ENCODE measurements at places on chromosomes 6 and 20.
A peak's percentile ranks its signal among the peaks of the same experiment; 100 is the strongest.

DNA sequence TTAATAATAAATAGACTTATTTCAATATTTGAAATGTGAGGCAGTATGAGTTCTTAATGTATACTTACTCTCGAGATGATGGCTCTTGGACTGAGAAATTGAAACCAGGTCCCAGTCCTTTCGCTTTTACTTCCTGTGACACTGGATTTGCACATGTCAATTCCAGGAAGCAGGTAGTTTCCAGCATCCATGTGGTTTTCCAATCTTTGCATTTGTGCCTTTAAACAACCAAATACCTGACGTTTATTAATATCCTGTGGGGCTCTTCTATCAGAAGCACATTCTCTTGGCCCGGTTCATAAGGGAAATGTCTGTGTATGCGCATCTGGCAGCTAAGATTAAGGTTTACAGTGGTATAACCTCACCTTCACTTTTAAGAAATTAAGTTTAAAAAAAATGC is 13.1 kb downstream of the UTRN start:
- no peak for DNase-seq

- no peak for DNase-seq
Measured at GRCh38 chr20:4866429-4866828, 134.9 kb downstream of the SLC23A2 start.

GRCh38 chr20:63381781-63382431 is 20.8 kb upstream of the CHRNA4 start:
- DNase-seq = no peak

DNA sequence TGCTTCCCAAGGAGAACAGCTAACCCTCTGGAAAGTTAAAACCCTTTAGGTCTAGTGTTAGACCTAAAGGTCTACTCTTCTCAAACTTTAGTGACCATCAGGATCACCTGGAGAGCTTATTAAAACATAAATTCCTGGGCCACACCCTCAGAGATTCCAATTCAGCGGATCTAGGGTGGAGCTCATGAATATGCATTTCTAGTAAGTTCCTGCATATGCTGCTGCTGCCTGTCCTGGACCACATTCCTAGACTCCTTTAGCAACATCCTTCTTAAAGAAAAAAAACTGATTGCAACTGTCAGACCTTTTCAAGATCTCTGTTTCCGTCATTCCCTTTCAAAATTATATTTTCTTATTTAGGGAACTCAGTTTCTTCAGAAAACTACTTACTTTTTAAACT is 31.2 kb downstream of the SNAP25 start:
- DNase-seq = no peak

GRCh38 chr20:18926965-18927364 is 113.4 kb downstream of the SCP2D1 start:
- DNase-seq = no peak

GRCh38 chr6:161000632-161001031 is 9.1 kb downstream of the MAP3K4 start:
- DNase-seq = no peak

DNA sequence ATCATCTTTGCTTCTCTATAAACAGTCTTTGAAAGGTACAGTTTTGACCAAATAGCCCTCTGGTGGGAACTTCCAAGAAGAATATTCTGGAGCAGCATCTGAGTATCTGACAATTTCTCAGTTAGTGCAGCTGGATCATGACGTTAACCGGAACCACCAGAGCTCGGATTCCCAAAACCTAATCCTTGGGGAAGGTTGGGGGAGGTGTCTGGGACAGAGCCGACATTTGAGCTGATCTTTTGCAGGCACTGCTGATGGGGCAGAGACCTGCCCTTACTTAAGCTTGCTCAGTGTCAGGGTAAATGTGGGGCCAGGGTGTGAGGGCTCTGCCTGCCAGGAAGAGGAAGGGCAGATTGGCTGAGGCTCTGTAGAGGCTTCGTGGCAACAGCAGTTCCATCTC is 416.6 kb downstream of the DHX35 start:
- no peak for DNase-seq

DNA sequence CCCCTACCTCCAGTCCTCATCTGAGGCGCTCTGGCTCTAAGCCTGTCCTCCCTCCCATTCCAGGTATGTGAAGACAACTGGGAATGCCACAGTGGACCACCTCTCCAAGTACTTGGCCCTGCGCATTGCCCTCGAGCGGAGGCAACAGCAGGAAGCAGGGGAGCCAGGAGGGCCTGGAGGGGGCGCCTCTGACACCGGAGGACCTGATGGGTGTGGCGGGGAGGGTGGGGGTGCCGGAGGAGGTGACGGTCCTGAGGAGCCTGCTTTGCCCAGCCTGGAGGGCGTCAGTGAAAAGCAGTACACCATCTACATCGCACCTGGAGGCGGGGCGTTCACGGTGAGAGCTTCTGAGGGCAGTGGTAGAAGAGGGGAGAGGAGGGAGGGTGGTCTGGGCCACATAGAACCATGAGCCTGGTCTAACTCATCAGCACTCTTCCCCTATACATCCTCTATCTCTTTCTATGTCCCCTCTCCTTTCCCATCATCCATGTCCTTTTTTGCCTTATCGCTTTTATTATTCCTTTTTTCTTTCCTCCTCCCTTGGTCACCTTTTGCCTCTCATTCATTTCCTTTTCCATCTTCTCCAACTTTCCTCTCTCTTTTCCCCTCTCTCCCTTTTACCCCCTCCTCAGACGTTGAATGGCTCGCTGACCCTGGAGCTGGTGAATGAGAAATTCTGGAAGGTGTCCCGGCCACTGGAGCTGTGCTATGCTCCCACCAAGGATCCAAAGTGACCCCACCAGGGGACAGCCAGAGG is 3.5 kb downstream of the RING1 start:
- no peak for DNase-seq

DNA sequence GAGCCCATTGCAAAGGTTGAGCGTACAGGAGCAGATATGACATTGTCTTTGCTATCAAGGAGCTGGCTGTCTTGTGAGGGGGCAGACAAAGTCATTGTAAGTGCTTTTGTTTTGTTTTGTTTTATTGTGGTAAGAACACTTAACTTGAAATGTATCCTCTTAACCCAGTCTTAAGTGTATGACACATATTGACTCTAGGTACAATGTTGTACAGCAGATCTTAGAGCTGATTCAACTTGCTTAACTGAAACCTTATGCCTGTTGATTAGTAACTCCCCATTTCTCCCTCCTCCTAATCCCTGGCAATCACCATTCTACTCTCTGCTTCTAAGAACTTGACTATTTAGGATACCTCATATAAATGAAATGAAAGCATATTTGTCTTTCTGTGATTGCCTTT is 429.0 kb downstream of the BMP2 start:
- DNase-seq = no peak

DNA sequence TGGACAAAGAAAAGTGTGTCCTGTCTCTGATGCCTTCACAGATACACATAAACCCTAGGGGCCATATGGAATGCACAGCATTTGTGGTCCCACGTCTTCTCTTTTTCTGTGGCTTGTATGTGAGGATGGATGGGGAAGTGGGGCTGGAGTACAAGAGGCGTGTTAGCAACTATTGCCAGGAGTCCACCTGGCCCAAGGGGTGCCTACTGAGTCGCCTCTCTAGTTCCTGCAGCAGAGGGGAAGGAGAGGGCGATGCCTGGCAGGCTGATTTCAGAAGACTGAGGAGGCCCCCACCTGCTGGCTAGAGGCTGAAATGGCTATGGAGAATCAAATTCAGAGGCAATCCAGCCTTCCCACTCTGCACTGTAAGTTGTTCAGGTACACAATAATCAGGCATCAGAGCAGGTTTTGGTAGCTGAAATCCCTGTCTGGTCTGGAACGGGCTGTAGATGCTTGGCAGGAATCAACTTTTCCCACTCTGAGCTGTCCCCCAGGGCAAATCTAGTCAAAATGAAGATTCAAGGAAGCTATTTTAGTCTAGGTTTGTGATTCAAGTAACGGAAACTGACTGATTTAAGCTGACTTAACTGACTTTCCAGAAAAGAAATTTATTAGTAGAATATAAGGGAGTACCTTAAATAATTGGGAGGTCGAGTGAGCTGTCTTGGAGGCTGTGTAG is 14.9 kb upstream of the PPARD start:
- DNase-seq = no peak

DNA sequence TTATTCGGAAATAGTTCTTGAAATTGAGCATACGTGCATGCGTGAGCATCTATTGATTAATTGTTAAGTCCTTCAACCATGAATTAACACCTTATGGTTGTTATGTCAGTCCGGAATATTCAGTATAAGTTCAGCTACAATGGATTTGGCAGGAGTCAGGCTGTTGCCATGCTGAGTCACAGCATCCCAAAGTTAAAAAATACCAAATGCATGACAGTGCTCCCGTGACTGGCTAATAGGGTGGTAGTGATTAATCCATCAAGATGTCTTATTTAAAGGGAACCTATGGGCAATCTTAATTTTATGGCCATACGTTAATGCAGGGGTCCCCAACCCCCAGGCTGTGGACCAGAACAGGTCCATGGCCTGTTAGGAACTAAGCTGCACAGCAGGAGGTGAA is 10.5 kb downstream of the RAE1 start:
- DNase-seq = peak; percentile 63

DNA sequence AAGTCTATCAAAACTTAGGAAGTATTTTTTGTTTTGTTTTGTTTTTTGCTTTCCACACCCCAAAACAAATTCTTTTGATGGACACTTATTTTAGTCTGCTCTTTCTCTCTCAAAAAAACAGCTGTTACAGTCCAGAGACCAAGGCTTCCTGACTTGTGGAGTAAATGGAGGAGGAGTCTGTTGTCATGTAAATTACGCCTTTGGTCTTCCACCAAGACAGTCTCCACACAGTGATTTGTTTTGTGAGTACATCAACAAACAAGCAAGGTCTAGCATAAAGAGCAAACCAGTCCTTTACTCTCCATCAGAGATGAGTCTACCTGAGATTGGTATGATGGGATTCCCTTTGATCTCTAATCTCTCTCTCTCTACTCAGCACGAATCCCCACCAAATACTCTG is 588.0 kb upstream of the ARID1B start:
- no peak for DNase-seq

DNA sequence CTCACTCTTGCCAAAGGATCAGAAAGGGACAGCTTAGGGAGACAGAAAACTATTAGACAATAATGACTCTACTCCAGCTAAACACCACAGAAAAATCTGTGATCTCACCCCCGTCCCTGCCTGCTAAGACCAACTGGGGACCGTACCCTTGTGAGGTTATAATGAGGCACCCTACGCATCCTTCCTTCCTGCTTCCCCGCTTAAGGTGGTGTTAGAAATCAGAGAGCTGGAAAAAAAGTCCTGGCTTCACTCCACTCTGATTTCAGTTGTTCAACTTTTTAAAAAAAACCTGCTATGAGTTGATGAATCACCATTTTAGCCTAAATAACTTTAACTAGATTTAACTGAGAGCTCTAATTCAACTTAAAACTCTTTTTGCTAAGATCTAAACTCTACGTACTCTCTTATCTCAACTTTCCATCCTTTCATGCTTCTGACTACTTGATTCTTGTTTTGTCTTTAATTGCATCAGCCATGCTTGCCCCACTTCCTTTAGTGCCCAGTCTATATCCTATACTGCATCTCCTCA is 35.8 kb upstream of the TMEM14A start:
- no peak for DNase-seq

DNA sequence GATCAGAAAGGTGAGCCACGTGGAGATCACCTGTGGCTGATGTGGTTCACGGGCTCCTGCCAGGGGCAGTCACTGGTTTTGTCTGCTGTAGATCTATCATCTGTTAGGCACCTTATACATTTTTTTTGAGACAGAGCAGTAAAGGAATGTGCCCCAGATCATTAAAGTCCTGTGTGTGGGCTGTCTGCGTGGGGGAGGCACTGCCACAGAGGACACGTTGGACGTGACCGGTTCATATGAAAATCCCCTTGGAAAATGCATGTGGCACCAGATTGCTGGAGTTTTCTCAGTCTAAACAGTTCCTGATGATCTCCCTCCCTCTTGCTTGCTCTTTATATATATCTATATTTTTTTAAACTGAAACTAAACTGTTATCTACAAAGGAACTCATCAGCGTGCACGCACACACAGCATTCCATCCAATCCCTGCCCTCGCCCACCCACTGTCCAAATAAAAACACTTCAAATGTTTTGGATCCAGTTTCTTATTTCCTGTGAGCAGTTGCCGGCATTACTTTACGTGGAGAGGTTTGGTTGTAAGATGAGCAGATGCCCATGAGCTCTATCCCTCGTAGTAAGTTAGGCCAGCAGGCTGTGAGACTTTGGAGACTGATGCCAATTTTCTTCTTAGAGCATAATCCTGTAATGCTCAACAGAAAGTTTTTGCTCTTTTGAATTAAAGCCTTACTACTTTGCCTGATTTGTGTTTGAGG is 161.6 kb upstream of the EXOC2 start:
- DNase-seq = no peak

GRCh38 chr20:62949962-62950361 is 2.5 kb upstream of the SLC17A9 start:
- no peak for DNase-seq

DNA sequence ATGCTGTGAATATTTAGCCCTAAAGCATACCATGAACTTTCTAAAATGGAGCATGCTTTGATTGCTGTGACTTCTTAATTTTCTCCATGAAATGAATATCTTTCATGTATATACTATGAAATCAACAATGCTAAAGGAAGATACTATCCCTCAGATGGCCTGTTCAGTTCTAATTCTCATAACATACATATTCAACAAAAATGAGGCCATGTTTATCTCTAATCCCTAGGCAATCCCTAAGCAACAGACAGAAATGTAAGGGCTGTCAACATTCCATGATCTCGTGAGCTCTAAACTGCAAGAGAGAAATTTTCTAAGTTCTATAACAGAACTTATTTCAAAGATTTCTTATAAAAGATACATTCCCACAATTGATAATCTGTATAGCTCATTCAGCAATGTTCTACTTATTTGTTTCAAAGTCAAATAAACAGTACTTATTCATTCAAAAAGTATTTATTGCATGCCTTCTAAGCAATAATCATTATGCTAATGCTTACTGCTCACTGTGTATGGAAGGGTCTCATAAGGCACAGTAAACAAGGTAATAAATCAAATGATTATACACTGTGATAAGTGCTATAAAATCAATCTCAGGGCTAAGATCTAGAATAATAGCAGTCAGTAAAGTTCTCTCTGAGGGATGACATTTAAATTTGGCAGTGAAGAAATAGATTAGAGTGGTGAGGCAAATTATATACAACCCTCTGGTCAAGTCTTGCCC is 492.9 kb downstream of the PHF3 start:
- no peak for DNase-seq

- no peak for DNase-seq
Measured at GRCh38 chr20:53294804-53295203, 298.8 kb downstream of the ZNF217 start.

DNA sequence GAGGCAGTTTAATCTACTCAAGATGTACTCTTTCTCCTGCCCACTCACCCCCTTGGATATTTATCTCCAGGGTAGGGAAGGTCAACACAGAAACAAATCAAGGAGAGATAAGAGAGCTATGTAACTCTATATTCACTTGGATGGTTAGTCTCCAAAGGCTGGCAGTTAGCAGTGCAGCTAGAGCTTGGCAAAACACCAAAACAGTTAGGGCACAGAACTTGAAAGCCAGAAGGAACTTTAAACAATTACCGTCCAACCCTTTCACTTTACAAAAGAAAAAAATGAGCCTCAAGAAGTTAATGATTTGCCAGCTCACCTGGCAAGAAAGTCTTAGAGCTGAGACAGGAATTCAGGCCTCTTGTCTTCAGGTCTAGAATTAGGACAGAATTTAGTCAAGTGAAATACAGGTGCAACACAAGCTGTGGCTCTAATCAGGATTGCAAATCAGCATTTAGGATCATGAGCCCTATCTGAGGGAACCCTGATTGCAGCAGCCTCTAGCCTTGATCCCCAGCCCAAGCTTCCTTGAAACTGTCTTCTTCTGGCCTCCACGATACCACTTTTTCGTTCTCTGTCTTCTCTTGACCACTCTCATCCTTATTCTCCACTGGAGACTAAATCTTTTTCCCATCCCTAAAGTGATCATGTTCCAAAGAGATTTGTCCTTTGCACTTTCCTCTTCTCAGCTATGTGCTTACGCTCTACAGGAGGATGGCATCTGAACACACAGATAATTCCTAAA is 14.9 kb downstream of the NEDD9 start:
- no peak for DNase-seq
